ENCODE measurements at places on chromosomes 5 and 9.

DNA sequence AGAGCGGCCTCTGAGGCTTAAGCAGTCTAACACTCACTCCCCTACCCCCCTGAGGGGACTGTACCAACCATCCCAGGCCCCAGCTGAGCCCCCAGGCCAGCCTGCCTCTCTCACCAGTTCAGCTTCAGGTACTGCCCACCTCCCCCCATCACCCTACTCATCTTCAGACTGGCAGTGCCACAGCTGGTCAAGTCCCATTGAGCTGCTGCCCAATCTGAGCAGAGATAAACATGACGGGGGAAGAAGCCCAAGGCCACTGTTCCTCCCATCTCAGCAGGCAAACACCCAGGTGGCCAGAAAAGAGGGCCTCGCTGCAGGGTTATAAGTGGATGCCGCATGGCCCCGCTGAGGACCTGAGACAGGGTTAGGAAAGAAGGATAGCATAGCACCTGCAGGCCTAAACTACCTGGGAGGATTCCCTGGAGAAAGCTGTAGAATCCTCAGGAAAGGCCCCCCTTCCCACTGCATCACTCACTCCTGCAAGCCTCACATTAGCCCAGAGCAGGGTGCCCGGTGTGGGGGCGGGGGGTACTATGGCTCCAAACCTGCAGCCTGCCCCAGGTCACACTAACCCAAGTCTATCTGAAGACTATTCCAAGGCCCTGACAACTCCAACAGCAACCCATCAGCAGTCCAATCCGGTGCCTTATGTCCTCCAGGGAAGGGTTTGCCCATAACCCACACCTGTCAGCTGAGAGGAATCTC lies 3.6 kb downstream of the B4GALT1 start:
- no peak for DNase-seq

DNA sequence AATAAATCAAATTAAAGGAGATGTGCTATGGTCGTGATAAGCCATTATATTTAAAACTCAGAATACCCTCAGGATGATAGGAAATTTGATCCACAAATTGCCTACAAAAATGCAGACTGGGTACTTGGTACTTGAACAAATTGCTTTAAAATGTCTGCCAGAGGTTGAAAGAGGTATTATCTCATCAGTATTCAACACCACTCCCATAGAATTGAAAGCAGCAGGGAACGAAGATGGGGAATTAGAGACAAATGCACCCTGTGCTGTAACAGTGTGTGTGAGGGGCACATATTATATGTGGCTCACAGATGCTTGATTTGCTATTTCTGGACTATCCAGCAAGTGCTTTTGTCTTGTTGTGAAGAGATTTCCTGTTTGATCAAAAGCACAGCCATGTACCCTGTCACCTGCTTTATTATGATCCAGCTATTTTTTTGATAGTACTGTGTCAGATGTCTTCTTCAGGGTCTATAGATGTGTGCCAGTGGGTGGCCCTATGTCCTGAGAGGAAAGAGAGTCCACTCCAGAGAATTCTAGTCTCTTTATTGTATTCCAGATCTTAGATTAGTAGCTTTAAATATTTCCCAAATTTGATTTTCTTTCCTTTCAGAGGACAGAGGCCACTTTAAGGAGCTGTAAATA lies 120.1 kb downstream of the XRCC4 start:
- DNase-seq: peak; percentile 55

- no peak for DNase-seq
These were observed 57.0 kb upstream of the GNE start for GRCh38 chr9:36315283-36315682.

GRCh38 chr9:133957328-133957727 lies 34.8 kb downstream of the VAV2 start:
- DNase-seq: no peak

DNA sequence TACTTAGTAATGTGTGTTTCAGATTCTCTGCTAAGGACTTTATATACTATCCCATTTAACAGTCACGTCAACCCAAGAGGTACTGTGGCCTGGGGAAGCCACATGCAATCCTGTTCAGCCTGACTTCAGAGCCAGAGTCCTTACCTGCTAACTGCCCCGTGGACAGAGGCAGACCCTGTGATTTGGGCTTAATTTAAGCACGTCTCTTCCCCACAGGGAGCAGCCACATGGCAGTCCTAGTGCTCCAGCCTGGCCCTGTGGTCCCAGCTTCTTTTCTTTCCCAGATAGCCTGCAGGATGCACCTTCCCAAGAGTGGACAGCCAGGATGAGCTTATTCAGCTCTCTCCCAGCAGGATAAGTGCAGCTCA lies 71.5 kb downstream of the PDE8B start:
- DNase-seq: no peak

- no peak for DNase-seq
These were observed 35.0 kb upstream of the RIC1 start for GRCh38 chr9:5593904-5594303.

- no peak for DNase-seq
These were observed 3.1 kb upstream of the GNPDA1 start for GRCh38 chr5:142015781-142016533.

GRCh38 chr9:34171753-34172535 lies 6.9 kb upstream of the UBAP1 start:
- DNase-seq: no peak

Measured in NCI-H1105 treated with DMSO at 0.1 percent for 48 hours (cell line).